Activated CD8-positive, alpha-beta memory T cell treated with anti-CD3 and anti-CD28 coated beads, Interleukin-2, amount 10 ng/mL, durations not matched to agents 7 days and 5 days (primary cell): ENCODE measurements at places on chromosomes 2 and 18. TPM values are rescaled to one million over a fixed set of nuclear protein-coding genes. Genes with fewer than 3 reads are reported as not detected.

The CCDC85A gene
- total RNA-seq, result not detected

The MOGAT1 gene
- not detected for total RNA-seq

The IFT172 gene
- 11.5 TPM for total RNA-seq

The IRS1 gene
- 5.8 TPM for total RNA-seq

The DES gene
- total RNA-seq, result not detected

The ERMN gene
- 3.7 TPM for total RNA-seq

The CYP1B1 gene
- 16.0 TPM for total RNA-seq

The MXD1 gene
- total RNA-seq, result 19.3 TPM

The TMEM237 gene
- 21.6 TPM for total RNA-seq

The VIL1 gene
- not detected for total RNA-seq

The MC5R gene
- total RNA-seq, result 0.12 TPM

The VWA3B gene
- not detected for total RNA-seq

The DLX2 gene
- total RNA-seq, result not detected

The RTP5 gene
- total RNA-seq, result not detected

The LYG2 gene
- total RNA-seq, result not detected

The FSHR gene
- total RNA-seq, result not detected

The C2orf66 gene
- total RNA-seq, result not detected

The BMP10 gene
- not detected for total RNA-seq

The PIEZO2 gene
- not detected for total RNA-seq

The TBR1 gene
- total RNA-seq, result 0.05 TPM

The CCNYL1 gene
- total RNA-seq, result 5.8 TPM

The MAIP1 gene
- total RNA-seq, result 26.3 TPM

The CPO gene
- total RNA-seq, result not detected

The IL36A gene
- 0.42 TPM for total RNA-seq

The GFPT1 gene
- total RNA-seq, result 21.7 TPM

The PPP1CB gene
- total RNA-seq, result 153 TPM

The CHST9 gene
- not detected for total RNA-seq

The PRKAG3 gene
- total RNA-seq, result not detected

The TCF7L1 gene
- not detected for total RNA-seq

The POTEF gene
- not detected for total RNA-seq

The MOCOS gene
- total RNA-seq, result 0.40 TPM
